ENCODE measurements at places on chromosomes 1 and 21.

DNA sequence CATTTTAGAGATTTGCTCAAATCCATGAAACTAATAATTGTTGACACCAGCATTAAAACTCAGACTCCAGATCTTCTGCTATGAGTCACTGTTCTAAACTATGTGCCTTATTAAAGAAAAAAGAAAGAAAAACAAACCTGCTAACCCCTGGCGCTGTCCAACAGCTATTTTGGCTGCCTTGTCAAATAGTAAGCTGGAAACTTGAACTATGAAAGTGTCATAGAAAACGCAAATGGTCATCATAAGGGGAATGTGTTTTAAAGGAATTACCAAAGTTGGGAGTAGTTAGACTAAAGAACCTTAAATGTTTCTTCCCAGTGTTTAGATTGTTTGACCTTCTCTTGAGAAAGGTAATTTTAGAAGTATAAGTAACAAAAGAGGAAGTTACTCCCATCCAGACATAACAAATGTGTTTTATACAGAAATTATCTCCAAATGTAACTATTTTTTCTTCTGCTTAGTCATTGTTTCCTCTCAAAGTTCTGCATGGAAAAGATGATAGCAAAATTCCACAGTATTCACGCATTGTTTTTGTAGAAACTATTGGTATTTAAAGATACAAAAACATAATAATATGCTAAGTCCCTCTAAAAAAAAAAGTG, 272.4 kb downstream of the TPR start:
- no peak for DNase-seq

DNA sequence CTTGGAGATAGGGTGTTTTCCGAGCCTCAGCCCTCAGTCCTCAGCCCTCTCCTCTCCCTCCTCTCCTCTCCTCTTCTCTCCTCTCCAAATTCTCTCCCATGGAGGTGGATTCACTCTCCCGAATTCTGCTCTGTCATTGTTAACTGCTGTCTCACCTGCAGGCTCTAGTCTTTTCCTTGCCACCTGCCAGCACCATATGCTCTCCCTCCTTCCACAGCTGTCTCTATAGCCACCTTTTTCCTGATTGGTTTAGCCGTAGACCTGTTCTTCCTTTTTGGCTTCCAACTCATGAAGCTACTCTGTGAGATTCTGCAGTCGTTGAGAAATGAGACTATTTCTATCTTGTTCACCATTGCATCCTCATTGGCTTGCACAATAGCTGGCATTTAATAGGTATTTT, 19.7 kb downstream of the COG2 start:
- no peak for DNase-seq

DNA sequence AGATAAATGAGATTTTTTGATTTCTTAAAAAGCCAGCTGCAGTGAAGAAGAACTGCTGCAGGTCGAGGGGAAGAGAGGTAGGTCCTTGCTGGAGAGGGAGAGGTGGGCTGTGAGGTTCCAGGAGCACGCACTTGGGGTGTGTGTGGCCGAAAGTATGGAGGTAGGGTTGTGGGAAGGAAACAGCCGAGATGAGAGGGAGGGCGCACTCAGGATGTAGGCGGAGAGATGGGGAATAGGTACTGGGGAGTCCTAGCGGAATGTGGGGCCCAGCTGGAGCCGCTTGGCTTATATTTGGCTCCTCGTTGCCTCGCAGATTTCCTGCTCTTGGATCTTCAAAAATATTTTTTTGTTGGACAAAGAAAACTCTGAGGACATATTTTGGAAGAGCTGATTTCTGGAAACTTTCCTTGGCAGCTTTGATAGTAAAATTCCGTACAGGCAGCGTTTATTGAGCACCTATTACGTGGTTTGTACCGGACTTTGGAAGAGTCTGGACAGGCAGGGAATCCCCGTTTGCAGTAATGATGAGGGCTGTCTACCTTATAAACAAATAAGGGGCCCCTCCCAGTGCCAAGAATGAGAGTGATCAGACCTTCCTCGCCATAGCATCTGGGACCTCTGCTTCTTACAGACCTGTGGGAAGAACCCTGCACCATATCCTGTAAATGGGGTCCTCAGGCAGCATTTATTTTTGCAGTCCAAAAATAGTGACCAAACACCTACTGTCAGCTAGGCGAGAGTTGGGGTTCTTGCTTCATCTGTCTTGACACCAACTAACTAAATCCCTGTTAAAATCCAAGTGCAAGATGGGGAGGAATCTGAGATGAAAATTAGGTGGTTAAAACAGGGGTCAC, 1.5 kb downstream of the LRRC8D start:
- DNase-seq = no peak

DNA sequence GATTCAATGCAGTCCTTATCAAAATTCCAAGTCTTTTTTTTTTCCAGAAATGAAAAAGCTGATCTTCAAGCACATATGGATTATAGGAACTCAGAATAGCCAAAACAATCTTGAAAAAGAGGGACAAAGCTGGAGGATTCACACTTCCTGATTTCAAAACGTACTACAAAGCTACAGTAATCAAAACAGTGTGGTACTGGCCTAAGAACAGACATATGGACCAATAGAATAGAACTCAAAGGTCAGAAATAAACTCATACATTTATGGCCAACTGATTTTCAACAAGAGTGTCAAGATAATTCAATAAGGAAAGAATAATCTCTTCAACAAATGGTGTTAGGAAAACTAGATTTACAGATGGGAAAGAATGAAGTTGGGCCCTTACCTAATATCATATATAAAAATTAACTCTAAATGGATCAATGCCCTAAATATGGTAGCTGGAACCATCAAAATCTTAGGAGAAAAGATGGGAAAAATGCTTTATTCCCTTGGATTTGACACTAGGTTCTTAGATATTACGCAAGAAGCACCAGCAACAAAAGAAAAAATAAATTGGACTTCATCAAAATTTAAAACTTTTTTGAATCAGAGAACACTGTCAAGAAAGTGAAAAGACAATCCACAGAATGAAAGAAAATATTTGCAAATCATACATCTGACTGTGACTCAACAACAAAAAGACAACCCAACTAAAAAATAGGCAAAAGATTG, 4.0 kb upstream of the KRTAP10-12 start:
- no peak for DNase-seq

GRCh38 chr1:184953600-184954219, 20.6 kb downstream of the NIBAN1 start:
- DNase-seq = no peak

DNA sequence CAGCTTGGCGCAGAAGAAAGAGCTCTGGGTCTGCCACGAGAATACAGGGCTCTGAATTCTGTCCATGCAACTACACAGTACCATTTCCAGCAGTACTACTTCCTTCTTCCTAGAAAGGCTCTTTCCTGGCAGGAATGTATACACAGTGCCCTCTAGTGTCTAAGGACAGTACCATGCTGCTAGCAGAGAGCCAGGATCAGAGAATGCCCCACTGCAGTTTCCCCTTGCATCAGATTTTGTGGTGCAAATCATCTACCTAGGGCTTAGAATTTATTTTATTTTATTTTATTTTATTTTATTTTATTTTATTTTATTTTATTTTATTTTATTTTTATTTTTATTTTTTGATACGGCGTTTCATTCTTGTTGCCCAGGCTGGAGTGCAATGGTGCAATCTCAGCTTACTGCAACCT, 50.8 kb downstream of the PAX7 start:
- DNase-seq = peak; percentile 22

Measured in CD4-positive, alpha-beta T cell treated with Interleukin-17A for 1 hour (primary cell).